Stimulated activated CD4-positive, alpha-beta T cell treated with anti-CD3 and anti-CD28 coated beads, Interleukin-1b, Interleukin-23, amount 100 ng/mL, for 1 hour (primary cell): ENCODE measurements at places on chromosomes 16 and 17.
A peak's percentile ranks its signal among the peaks of the same experiment; 100 is the strongest.

DNA sequence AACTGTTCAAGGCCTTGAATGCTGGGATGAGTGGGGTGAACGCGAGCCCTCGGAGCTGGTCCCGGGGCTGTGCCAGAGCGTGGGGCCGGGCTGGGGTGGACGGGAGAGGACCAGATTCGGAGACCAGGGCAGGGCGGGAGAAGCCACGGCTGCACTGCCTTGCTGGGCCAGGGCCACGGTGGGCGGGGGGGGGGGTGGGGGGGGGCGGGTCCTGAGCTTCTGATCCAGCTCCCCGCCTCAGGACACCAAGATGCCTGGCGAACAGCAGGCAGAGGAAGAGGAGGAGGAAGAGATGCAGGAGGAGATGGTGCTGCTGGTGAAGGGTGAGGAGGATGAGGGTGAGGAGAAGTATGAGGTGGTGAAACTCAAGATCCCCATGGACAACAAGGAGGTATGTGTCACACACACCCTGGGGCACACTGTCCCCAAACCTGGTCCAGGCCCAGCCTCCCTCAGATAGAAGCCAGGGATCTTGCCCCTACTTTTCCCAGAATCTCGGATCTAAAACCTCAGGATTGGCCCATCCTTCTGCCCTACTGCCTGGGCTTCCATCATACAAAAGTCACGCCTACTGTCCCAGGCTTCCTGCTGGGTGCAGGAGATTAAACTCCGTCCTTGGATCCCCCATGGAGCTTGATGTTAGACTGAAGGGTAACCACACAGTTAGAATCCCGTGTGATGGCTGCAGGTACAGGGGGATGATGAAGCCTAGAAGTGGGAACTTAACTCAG is 563 bp downstream of the ZNF771 start:
- no peak for DNase-seq

DNA sequence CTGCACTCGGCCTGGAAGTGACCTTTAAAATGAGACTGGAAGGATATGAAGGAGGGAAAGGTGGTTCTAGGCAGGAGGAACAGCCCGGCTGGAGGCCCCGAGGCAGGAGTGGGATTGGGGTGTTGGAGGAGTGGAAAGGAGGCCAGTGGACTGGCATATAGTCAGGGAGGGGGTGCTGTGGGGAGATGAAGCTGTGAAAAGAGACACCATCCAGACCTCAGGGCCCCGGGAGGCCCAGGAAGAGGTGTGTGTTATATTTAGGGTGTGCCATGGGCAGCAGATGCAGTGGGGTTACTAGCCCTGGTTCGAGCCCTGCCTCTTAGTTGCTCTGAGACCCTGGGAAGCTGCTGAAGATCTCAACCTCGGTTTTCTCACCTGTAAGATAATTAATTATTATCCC is 18.9 kb upstream of the DOK4 start:
- no peak for DNase-seq

- no peak for DNase-seq
Observed at GRCh38 chr16:67803894-67804293, 2.5 kb downstream of the RANBP10 start.

GRCh38 chr17:5695480-5695879 is 111.2 kb upstream of the NLRP1 start:
- DNase-seq, result no peak

GRCh38 chr17:29344201-29344856 is 45.8 kb upstream of the TAOK1 start:
- no peak for DNase-seq

- no peak for DNase-seq
Observed at GRCh38 chr16:69321080-69321479, 9.3 kb downstream of the PDF start.

- no peak for DNase-seq
Observed at GRCh38 chr16:28572696-28573510, 19.2 kb downstream of the SGF29 start.

DNA sequence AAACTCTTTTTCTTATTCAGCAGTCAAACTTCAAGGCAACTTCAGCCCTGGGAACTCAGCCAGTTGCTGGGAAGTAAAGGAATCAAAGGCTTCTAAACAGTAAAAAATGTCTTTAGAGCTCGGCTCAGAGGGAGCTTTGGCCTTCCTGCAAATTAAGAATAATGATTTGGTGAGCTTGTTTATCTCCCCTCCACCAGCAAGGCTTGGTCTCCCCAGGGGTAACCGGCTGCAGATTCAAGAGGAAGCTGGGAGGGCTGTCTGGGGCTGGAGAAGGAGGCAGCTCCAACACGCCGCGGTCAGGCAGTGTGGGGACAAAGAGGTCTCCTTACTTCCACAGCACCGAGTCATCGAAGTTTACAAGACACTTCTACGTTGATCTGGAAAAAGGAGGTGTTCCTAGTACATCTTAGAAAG is 17.7 kb upstream of the DOC2B start:
- DNase-seq, result no peak

GRCh38 chr17:21252796-21253645 is at the start of gene NATD1:
TSS of gene NATD1 (minus strand) at chr17:21253410. CDS start at chr17:21253264, 146 bp downstream.
- DNase-seq, result peak; percentile 39

DNA sequence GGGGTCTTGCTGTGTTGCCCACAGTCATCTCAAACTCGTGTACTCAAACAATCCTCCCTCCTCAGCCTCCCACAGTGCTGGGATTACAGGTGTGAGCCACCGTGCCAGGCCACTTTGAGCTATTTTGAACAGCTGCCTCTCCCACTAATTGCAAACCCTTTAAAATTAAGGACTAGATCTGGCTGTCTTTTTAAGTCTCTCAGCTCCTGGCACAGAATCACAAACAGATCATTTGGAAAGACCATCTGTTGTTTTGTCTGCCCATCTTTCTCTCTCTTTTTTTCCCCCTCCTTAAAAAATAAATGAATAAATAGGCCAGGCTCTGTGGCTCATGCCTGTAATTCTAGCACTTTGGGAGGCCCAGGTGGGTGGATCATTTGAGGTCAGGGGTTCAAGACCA is 10.9 kb upstream of the STAT3 start:
- DNase-seq, result no peak

DNA sequence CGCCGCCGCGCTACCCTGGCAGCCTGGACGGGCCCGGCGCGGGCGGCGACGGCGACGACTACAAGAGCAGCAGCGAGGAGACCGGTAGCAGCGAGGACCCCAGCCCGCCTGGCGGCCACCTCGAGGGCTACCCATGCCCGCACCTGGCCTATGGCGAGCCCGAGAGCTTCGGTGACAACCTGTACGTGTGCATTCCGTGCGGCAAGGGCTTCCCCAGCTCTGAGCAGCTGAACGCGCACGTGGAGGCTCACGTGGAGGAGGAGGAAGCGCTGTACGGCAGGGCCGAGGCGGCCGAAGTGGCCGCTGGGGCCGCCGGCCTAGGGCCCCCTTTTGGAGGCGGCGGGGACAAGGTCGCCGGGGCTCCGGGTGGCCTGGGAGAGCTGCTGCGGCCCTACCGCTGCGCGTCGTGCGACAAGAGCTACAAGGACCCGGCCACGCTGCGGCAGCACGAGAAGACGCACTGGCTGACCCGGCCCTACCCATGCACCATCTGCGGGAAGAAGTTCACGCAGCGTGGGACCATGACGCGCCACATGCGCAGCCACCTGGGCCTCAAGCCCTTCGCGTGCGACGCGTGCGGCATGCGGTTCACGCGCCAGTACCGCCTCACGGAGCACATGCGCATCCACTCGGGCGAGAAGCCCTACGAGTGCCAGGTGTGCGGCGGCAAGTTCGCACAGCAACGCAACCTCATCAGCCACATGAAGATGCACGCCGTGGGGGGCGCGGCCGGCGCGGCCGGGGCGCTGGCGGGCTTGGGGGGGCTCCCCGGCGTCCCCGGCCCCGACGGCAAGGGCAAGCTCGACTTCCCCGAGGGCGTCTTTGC is 3.1 kb downstream of the HIC1 start:
- no peak for DNase-seq

- DNase-seq, result no peak
Observed at GRCh38 chr16:23345237-23345636, 43.1 kb downstream of the SCNN1B start.

GRCh38 chr16:74561626-74562025 is 45.3 kb downstream of the GLG1 start:
- DNase-seq, result no peak

DNA sequence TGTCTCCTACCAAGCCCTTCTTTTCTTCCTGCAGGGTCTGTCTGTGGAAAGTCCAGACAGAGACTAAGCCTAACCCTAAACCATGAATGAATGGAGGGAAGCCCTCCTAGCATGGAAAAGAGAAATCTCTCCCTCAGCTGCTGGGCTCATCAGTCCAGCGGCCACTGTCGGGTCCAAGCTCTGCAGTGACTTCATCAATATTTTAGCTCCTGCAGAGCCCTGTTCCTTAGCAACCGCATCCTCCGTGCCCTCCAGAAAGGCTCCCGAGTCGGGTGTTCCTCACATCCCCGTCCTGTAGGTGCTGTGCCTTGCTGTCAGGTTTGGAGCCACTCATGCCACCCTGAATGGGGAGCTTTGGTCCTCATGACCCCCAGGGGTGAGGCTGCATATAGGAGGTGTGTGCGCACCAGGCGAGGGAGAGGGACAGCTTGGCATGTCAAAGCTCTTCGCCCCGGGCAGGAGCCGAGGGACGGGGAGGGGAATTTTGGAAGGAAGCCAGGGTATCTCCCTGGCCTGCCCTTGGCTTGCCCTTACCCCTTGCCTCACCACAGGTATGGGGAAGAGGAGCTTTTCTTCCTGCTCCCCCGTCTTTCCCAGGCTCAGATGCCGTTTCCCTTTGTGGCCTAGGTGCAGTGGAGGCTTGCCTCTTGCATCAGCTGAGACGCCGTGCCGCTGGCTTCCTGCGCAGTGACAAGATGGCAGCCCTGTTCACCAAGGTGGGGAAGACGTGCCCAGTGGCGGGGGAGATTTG is 23.9 kb downstream of the SGSM2 start:
- DNase-seq, result no peak

GRCh38 chr16:50953290-50953689 is 197.8 kb downstream of the SALL1 start:
- no peak for DNase-seq

- no peak for DNase-seq
Observed at GRCh38 chr17:4110152-4110551, 32.7 kb downstream of the ZZEF1 start.

DNA sequence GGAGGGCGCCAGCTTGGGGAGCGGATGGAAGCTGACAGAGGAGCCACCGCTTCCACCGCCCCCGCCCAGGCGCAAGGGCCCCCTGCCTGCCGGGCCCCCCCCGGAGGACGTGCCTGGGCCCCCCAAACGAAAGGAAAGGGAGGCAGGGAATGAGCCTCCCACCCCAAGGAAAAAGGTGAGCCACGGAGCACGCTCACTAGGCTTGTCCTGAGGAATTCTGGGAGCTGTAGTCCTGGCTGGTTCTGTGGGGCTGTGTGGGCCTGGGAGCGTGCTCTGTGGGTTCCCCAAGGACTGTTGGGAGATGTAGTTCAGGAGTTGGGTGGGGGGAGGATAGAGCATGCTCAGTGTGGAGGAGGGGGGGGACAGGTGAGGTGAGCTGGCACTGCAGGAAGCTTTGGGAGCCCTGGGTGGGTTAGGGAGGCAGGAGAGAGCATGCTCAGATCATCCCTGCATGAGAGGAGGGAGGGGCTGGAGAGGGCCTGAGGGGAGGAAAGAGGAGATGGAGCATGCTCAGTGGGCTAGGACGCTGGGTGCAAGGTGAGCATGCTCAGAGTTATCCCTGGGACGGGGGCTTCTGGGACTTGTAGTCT is 4.5 kb downstream of the FBXL19 start:
- DNase-seq, result no peak

- no peak for DNase-seq
Observed at GRCh38 chr16:85517563-85518179, 95.5 kb upstream of the GSE1 start.

DNA sequence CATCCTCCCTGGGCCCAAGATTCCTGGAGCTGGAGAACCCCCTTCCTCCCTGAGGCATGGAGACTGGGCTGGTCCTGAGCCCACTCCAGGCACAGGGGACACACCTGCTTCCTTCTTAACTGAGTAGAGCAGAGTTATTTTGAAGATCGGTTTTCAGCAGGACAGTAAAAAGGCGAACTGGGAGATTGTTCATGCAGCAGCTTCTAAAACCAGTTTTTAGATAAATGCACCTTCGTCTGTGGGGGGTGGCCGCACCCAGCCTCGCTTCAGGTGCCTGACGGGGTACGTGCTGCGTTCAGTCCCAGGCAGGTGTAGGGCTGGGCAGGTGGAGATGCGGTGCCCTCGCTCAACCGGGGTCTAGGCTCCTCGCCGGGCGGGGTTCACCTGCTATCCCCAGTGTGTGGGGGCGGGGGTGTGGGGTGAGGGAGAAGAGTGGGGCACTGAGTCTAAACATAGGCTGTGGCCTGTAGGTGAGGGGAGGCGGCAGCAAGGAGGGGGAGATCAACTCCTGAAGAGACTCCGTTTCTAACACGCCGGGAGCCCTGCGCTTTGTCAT is 69.5 kb downstream of the JPH3 start:
- no peak for DNase-seq

DNA sequence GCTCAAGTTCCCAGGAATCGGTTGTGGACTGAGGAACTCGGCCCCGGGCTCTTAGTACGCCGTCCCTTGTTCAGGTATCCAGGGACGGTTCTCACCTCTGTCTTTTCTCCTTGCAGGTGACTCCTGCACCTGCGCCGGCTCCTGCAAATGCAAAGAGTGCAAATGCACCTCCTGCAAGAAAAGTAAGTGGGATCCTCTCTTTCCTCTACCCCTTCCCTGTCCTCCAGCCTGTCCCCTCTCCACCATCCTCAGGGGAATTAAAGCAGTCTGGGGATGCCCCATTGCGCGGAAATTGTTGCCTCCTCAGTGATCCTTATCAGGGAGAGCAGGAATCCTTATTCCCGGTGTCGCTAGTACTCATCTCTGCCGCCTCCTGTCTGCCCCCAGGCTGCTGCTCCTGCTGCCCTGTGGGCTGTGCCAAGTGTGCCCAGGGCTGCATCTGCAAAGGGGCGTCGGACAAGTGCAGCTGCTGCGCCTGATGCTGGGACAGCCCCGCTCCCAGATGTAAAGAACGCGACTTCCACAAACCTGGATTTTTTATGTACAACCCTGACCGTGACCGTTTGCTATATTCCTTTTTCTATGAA is 585 bp downstream of the MT2A start:
- DNase-seq, result no peak

DNA sequence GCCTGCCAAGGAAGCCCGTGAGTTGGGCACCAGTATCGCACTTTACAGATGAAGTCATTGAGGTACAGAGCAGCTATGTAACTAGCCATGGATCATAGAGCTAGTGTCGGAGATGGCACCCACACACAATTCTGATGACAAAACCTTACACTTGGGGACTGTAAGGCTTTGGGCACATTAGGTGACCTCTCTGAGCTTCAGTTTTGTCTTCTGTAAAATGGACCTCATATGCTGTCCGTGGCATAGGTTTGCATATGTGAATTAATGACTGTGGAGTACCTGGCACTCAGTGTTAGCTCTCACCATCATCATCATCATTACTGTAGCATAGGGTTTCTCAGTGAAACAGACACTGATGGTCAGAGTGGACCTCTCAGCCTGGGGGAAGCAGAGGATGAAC is 50.3 kb downstream of the CMIP start:
- DNase-seq, result no peak

- DNase-seq, result no peak
Observed at GRCh38 chr16:23502466-23502865, 7.8 kb downstream of the GGA2 start.

GRCh38 chr17:82400206-82400605 is 17.9 kb upstream of the HEXD start:
- DNase-seq, result no peak
